ENCODE measurements at places on chromosomes 2 and 18.

DNA sequence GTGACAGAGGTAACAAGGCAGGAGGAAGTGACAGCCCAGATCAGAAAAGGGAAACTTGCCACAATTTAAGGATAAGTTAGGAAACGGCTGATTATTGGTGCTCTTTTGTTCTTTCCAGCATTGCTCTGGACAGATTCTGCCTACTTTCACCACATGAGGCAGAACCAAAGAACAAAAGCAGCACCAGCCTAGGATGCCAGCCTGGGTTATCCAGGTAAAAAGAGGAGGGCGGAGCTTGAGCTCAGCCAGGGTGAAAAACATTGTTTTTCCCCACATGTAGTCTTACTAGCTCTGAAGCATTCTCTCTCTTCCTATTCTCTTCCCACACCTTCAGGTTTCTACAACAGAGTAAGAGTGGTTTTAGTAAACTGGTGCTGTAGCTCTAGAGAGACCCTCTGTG is 300.5 kb downstream of the TMX3 start:
- no peak for DNase-seq

DNA sequence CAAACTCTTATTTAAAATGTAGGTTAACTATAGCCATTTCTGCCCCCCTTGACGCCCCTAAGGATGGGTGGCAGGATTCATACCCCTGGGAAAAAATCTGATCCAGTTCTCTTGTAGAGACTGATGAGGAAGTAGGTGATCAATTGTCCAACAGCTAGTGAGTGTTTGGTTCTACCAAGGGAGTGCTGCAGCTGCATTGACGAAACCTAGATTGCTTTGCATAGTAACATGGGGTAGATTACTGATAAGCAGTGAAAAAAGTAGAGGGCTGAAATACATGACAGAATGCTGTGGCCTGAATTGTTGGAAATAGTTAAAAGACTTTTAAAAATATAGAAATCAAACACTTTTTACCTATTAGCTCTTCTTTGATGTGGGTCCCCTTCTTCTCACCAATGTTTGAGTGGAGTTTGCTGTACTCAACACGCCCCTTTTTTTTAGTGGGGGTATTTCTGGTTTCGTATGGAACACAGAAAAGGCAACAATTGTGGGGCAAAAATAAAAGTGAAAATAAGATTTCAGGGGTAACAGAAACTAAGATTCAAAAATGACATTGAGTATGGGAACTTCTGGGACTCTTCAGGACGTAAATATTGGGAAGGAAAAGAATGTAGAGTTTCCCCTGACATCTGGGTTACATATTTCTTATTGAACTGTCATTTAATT is 66.2 kb downstream of the MAIP1 start:
- DNase-seq: no peak

DNA sequence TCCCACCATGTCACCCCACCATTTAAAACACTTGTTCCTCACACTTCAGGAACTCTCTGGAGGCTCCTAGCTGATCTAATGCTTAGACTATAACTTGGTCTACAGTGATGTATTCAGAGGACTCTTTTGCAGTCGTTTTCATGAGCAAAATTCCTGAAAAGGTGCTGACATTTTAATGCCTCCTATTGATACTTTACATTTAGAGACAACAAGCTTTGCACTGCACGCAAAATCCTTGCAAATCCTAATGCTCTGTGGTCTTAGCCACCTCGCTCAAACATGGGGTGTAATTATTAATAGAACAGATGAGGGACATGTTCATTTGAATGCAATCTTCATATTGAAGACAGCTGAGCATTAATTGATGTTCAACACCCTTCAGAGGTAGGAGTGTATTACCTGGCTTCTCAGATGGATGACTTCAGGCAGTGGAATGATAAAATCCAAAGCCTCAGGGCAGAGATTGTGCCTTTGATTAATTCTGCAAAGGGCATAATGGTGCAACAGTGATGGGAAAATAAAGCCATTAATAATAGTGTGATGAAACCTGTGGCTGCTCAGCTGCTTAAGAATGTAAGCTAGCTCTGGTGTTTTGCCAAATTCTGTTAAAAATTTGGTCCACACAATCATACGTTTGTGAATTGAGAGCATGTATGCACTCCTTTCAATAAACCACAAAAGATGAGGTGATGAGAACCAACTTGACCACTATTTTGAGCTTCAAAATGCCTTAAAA is 5.4 kb downstream of the CTAGE1 start:
- no peak for DNase-seq

- DNase-seq: no peak
These were observed 796 bp upstream of the DYSF start for GRCh38 chr2:71452565-71452964.

DNA sequence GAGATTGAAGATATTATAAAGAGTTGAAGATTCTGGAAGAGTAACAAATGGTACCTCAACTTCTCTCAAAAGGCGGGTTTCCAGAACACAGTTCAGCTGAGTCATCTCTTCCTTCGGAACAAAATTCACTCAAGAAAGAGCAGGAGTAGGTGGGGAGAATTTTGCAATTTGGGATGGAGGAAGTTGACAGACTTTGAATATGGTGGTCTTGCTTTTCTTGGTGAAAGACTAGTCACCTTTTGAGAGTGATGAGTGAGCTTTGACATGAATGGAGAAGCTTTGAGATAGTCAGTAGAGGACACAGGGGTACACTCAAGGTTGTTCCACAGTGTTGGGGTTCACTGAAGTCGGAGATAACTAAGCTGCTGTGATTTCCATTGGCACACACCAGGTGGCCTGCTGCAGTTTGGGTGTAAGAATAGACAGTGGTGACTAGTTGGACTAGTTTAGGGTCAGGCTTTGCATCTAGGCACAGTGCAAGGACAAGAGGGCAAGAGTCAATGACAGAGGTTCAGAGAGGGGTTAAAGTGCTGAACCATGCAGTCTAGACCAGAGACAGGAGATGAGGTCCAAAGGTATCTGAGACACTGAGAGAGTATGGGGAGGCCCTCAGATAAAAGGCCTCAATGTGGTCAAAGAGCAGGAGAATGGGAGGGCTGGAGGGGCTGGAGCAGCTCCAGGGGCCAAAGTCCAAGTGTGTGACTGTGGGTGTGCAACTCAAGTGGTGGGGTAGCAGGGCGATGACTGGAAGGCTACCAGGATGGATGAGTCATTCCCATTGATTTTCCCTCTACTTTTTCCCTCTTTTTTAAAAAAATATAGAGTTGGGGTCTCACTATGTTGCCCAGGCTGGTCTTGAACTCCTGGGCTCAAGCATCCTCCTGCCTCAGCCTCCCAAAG is 7.7 kb downstream of the CCL20 start:
- no peak for DNase-seq

DNA sequence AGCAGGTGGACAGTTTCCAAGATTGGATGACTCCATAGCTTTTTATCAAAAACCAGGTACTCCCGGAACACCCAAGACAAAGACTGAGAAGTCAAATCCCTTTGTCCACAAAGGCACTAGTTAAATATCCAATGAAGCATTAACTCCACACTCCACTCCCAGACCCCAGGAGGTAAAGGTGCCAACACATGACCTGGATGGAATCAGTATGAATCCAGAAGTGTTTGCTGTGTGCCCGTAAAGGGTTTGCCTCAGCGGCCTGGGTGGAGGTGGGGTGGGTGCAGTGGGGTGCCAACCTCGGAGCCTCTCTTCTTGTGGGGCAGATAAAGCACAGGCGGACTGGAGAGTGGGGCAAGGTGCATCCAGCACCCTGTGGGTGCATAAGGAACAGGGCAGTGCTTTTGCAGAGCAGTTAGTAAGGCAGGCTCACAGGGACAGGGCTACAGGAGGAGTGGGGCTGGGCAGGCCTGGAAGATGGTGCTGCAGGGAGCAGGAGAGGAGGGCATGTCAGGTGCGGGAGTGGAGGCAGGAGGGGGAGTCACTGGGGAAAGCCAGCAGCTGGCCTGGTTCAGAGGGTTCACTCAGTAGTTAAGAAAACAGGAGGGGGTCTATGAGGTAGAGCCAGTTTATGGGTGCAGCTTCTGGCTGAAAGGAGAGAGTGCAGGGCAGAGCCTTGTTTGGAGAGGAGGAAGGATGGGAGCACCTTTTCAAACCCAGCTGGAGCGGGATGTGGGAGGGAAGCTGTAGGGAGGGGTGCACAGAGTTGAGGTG is 208.4 kb upstream of the SMAD2 start:
- no peak for DNase-seq

- no peak for DNase-seq
These were observed 63.8 kb upstream of the GALNT3 start for GRCh38 chr2:165857876-165858275.

DNA sequence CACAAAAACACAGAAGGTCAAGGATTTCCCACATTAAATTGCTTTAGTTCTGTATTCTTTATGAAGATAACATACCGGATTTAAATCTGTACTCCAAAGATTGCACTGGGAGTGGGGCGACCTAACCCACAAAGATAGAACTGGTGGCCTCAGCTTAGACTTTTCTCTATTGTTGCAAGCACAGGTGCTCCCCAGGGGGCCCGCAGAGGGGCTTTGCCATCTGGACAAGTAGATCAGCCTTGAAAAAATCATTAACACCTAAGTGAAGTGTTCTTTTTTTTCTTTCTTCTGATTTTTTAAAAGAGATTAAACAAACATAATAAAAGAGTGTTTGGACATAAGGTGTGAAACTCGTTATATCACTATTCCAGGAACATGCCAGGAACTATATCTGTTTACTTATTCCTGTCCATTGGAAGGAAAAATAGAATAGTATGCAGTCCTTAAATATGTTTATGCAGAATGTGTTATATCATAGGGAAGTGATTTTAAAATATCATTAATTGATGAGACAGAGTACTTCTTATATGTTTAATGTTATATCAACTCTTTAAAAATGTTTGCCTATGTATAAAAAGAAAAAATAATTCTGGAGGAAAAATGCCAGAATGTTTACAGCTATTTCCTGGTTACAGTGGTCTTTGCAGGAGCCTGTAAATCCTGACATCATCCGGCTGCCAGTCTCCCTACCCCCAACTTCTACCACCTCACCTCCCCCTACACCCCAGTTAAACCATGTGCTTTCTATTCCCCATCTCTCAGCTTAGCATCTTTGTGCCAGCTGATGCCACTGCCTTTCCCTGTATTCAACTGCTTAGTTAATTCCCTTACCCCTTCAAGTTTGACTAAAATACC is 679.2 kb downstream of the CNTNAP5 start:
- DNase-seq: no peak

DNA sequence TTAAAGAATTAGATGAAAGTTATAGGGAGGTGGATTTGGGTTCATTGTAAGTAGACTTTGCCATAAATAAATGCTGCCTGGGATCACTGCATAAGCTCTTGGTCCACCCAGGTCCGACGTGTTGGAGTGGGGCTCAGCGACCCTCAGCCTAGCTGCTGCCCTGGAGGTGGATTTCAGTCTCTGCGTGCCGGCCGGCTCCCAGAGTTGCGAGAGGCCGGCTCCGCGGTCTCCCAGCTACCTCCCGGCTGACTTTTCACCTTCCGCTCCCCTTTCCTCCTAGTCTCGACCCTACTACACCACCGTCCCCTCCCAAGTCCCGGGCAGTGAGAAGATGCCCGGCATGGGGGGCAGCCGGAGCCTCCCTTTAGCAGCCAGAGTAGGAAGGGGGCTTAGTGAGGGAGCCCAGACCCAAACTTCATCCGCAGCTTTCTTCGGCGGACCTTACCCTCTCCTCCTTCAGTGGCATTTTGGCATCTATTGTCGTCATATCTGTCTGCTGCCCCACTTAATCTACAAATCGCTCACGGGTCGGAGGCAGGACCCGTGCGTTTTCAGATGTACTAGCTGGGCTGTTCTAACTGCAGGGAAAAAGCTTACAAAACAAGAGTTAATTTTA is 8.1 kb downstream of the EMX1 start:
- DNase-seq: no peak

GRCh38 chr18:21331065-21331464 is 89.0 kb downstream of the GREB1L start:
- DNase-seq: no peak

DNA sequence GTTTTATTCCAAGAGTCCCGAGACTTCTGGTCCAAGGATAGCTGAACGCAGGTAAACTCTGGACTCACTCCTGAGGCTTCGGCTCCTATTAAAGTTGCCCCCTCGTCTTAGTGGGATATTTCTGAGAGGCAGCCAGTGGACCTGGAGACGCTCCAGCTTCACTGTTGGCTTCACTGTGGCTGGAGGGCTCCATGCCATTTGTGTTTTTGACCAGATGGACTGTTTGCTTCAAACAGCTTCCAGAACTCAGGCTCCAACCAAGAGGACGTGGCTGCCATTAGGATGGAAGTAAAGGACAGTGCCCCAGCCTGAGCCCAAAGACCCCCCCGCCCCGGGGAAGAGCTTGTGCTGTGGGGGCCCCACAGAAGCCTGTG is 94.4 kb upstream of the LDAH start:
- no peak for DNase-seq

DNA sequence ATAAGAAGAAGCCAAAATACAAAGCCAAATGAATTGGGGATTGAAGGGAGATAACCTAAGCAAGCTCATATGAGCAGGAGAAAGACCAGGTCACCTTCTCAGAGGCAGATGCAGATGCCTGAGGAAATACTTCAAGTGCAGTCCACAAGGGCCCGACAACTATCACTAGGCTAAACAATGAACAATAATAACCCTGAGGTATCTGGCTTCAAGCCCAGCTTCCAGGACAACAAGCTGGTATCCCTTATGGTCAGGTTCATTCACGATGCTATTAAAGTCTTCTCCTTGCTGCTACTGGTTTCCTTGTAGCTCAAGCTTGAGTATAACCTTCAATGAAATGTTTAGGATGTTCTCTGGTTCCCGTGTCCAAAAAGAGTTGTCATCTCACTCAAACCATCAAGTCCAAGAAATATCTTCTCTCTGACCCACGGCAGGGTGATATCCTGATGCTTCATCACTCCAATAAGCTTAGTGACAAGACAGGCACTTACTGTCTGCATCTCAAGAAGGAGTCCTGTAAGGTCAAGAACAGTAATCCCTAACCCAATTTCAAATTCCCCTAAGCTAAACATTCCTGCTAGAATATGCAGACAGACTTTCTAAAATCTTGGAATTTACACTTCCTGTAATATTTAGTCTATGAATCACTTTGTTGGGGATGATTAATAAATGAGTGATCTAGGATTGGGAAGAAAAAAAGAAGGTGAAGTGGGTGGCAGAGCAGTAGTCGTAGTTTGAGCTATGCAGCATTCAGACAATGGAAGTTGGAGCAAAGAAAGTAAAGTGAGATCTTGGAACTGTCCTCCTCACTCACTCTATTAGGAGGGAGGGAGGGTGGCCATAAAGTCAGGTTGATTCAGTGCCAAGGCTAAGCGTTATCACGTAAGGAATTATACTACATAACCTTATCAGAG is 33.1 kb downstream of the CHN1 start:
- DNase-seq: no peak

DNA sequence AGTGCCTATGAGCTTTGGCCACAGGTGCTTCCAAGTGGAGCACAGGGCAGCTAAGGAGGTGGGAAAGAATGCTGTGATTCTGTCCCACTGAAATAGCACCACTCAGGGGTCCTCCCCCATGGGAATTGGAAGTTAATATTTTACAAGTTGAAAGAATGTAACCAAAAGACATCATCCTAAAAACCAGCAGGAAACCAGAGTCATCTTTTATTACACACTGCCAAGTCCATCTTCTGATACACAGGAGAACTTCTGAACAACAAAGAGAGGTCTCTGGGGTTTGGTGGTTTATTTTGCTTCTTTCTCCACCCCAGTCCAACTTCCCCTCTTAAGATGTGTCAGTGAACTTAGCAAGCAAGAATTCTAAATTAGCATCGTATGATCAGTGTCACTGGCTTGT is 47.7 kb downstream of the COLEC12 start:
- no peak for DNase-seq

- no peak for DNase-seq
These were observed 32.4 kb upstream of the VIT start for GRCh38 chr2:36663851-36664695.
